ENCODE measurements at places on chromosomes 2 and 18.

GRCh38 chr2:147428120-147428747, 416.6 kb upstream of the ACVR2A start:
- no peak for DNase-seq

DNA sequence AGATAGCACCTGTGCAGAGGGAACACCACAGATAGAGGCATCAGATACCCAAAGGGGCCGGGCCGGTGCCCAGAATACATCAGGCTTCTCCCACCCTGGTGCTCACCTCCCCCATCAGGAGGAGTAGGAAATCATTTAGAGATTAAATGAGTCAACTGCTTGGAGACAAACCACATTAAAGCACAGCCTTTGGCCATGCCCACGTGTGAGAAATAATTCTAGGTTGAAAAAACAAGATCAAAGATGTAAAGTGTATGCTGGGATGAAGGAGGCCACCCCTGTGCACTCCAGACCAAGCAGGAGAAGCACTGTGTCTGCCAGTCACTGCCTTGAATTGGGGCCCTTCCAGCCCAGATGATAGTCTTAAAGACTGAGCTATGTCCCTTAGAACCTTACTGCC, 152.8 kb upstream of the ACAA2 start:
- no peak for DNase-seq

- no peak for DNase-seq
These were observed 70.3 kb downstream of the LNPK start for GRCh38 chr2:175931805-175932204.

DNA sequence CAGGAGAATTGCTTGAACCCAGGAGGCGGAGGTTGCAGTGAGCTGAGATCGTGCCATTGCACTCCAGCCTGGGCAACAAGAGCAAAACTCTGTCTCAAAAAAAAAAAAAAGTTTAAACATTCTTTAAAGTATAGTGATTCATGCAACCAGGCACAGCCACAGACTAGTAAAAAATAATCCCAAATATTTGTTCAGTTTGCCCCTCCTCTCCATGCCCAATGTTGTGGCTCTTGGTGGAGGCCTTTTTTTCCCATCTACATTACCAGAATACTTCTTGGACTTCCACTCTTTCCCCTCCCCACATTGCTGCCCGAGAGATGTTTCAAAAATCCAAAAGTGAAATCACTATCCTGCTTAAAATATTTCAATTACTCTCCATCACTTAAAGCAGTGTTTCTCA, 5.1 kb upstream of the MALT1 start:
- no peak for DNase-seq

DNA sequence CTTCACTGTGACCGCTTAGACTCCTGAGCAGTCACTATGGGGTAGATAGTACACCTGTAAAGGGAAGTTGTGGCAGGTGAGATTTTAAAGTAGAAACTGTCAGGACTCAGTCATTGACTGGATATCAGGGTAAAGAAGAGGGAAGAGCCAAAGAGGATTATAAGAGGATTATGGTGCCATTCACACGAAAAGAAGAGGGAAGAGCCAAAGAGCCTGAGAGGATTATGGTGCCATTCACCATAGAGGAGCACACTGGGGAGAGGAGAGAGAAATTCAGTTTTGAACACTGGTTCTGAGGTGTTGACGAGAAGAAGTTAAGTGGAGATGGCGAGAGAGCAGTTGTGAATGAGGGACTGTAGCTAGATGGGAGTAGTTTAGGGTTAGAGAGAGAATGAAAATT, 16.9 kb upstream of the KCNJ13 start:
- no peak for DNase-seq

- no peak for DNase-seq
These were observed 3.7 kb downstream of the MALT1 start for GRCh38 chr18:58674863-58675472.

GRCh38 chr2:197929008-197929885, 124.9 kb downstream of the PLCL1 start:
- no peak for DNase-seq

DNA sequence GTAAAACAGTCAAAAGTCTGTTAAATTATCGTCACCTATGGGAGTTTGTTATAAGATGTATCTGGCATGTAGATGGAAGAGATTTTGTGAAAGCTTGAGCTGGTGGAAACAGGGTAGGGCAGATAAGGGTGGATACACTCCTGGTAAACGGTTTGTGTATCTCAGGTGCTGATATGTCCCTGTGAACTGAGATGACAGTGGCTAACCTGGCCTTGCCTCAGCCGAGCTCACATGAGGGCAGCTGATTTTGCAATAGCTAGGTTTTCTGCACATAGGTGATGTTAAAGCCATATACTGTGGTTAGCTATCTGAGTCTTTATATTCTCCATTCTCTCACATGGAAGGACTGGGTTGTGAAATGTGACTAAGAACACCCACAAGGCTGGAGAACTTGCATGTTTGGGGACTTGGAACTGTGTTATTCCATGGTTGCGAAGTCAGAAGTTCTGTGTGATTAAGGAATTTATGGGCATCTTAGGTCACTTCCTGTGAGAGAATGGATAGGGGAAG, 205.1 kb downstream of the TPGS2 start:
- no peak for DNase-seq

Data from CD4-positive, alpha-beta T cell treated with Interleukin-4 for 1 hour (primary cell).